ENCODE measurements at places on chromosomes 12 and 14.

DNA sequence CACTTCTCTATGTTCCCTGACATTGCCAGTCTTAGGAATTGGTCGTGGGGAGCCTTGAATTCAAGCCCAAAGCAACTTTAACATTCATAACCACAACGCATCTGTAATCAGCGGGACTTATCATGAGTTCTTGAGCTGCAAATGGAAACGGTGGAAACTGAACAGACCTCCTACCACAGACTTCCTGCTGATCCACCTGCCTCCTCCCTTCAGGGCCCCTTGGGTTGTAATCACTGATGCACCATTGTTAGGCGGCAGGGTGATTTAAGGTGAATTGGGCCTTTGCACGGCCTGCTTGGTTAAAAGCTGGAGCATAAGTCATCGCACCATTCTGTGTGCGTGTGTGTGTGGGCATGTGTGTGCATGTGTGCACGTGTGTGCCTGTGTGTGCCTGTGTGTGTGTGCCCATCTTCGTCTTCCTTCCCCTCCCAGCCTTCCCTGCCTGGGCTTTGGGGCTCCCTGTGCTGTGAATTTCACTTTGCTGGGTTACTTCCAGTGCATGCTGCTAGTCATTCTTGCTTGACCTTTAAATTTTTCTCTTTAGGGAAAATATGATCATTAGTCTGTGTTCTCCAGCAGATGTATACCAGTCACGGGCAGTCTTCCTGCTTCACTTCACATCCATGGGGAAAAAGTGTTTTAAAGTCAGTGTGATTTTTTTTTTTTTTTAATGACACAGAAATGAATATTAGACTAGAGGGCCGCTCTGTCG is 29.1 kb downstream of the CHST11 start:
- DNase-seq, result peak; percentile 55

DNA sequence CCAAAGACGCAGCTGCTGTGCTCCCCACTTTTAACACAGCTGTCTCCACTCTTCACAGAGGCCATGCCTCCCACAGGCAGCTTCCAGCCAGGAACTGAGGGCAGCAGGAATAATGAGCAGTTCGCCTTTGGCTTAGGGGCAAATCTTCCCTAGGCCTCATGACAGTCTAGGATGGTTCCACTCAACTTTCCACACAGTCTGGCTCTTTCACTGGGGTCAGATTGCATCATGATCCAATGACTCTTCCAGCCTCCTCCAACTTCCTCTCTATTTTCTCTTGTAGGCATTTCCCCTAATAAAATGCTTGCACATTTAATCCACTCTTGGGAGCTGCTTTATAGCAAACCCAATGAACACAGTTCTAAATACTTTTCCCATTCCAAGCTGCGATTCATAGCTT is 271.6 kb upstream of the ATP2B1 start:
- DNase-seq, result no peak

DNA sequence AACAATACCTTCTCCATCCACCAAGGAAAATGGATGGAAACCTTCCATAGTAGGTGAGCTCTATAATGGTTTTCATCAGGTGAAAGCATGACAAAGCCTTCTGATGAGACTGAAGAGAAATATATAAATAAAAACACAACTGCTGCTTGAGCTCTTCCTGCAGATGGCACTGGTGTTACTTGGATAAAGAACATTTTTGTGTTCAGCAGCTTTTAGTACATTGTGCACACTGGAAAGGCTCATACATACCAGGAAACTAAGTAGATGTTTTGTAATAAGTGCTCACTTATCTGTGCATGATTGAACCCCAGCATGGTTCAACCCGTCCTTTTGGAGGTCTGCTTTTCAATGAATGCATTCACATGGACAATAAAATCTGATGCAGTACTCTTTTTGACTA is 357.3 kb upstream of the MIS18BP1 start:
- DNase-seq, result no peak

DNA sequence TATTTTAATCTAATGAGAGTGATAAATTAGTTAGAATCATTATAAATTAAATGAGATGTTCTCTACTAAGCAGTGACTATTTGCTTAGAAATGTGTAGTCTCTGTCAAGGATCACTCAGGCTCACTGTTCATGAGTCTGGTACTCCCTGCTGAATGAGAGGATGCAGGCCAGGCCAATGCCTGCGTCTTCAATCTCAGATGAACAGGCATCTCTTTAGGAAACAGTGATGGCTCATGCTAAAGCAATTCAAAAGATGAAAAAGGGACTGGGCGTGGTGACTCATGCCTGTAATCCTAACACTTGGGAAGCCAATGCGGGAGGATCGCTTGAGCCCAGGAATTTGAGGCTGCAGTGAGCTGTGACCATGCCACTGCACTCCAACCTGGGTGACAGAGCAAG is 106.8 kb downstream of the ZFC3H1 start:
- DNase-seq, result no peak

- DNase-seq, result no peak
Observed at GRCh38 chr12:111084158-111084557, 163.8 kb upstream of the MYL2 start.

GRCh38 chr14:63730659-63731058 is 2.8 kb upstream of the SGPP1 start:
- no peak for DNase-seq

- DNase-seq, result no peak
Observed at GRCh38 chr14:52840877-52841276, 49.5 kb upstream of the GNPNAT1 start.

GRCh38 chr14:104011824-104012517 is 69.6 kb upstream of the RD3L start:
- DNase-seq, result no peak

Data from activated gamma-delta T cell treated with Interleukin-2 at 50 U/mL for 16 hours (primary cell).